ENCODE measurements at places on chromosomes 11 and 22.
A peak's percentile ranks its signal among the peaks of the same experiment; 100 is the strongest.

DNA sequence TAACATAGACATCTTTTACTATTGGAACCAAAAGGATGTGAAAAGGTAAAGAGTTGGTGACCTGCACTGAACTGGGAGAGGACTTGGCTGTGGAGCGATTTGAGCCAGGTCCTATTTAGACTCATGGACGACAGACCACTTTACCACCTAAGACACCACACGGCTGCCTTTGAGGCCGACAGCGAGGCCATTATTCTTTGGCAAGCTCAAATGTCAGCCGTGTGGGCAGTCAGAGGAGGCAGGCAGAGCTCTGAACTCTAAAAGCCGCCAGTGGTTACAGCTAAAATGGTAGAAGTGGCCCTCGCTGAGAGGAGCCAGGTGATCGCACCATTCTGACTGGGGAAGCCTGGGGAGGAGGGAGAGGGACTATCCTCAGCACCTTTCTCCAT, 50.5 kb downstream of the SCUBE1 start:
- DNase-seq, result no peak

- no peak for DNase-seq
These were observed 129.0 kb upstream of the TIMP3 start for GRCh38 chr22:32672542-32672941.

DNA sequence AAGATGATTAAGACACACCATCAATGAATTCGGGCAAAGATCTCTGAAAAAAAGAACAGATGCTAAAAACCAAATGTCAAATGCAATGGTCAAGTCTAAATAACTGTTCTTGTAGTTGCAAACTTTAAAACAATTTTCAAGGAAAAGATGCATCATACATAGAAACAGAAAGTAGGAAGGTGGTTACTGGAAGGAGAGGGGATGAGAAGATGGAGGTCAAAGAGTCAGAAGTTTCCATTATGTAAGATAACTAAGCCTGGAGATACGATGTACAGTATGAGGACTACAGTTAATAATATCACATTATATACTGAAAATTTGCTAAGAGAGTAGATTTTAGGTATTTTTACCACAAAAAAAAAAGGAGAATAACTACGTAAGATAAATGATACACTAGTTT, 27.1 kb downstream of the CWF19L2 start:
- no peak for DNase-seq

- DNase-seq, result no peak
These were observed 6.4 kb upstream of the BMAL1 start for GRCh38 chr11:13271060-13271693.

GRCh38 chr11:72562431-72562830, 111.8 kb downstream of the PDE2A start:
- DNase-seq, result no peak

DNA sequence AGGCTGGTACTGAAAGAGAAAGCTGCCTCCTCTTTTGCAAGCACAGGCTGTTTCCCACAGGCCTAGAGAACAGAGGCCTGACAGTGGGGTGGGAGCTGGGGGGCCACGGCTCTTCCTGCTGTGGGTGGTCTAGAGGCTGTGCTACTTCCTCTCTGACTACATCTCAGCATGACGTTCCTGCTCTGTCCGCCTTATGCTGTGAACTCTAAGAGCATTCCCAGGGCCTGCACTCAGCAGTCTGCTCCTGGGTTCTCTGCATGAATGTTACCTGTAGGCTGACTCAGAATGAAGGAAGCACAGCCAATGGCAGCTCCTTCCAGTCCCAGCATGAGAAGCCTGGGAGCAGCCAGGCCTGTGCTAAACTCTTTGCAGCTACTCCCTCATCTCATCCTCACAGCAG, 534.3 kb downstream of the NTM start:
- no peak for DNase-seq

DNA sequence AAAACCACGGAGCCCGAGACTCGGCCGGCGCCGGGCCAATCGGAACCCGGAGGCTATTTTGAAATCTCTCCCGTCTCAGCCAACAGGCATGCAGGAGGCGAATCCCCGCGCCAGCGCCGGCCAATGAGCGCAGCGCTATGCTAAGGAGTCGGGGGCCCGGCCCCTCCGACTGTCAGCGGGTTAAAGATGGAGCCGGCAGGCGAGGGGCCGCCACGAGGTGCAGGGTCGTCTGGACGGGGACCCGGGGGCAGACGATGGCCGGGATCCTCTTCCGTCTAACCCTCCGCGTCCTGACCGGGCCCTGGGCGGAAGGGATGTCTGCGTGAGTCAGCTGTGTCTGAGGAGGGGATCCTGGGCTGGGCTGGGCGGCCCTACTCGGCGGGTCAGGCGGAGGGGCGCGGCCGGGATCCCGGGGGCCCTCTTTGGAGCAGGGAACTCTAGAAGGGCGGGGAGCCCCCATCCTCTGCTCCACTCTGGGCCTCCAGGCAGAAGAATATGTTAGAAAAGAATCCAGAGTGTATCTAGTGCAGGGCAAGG, 10.0 kb downstream of the SDF2L1 start:
- peak; percentile 76 for DNase-seq

DNA sequence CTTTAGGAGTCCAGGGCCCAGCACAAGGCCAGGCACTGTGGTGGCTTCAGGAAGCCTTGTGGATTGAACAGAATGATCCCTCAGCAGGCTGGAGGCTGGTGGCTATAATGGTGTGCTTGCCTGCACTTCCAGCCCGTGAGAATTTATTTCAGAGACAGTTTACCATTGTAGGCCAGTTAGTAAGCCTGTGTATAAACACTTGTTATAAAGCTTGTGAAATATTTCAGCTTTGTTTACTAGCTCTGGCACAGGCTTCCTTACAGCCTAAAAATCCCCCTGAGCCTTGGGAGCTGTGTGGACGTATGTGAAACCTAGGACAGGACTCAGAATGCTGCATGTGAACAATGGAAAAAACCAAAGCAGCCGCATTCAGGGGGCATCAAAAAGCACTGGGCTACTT, 26.6 kb upstream of the ACER3 start:
- DNase-seq, result no peak

DNA sequence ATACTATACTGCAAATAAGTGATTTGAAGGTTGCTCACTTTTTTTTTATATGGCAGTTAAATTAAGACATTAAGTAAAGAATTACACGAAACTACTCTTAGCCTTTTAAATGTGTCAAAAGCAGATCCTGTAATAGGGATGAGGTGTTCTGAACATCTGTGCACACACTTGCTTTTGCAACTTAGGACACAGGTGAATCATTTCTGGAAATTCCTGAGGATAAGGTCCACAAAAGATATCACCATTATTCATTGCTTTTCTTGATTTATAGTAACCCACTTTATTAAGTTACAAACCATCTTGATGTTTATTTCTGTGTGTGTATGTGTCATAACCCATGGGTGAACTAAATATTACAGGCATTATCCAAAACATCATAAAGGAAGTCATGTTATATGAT, 55.9 kb downstream of the SLC5A12 start:
- DNase-seq, result no peak

DNA sequence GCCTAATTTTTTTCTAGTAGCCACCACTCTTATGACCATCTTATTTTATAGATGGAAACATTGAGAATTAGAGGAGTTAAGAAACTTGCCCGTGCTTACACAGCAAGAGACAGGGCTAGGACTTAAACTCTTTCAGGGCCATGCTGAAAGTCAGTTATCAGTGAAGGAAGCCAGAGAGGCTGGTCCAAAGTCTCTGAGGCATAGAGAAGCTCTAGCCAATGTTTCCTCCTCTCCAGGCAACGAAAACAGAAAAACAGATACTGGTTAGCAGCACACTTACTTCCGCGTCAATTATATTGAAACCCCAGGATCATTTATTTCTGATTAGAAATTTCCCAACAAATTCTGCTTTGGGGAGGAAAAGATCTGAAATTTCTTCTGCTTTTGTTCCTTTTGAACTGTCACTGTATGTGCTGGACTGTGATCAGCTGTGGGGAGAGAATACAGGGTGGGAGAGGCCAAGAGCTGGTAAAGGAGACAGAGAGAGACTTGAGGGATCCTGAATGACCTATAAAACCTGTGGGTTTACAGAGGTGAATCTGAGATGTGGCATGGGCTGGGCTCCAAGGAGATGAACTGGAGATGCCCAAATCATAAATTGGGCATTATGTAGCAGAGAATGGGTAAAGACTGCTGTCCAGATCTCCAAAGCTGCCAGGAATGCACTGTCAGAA, 37.5 kb upstream of the CAPRIN1 start:
- no peak for DNase-seq

DNA sequence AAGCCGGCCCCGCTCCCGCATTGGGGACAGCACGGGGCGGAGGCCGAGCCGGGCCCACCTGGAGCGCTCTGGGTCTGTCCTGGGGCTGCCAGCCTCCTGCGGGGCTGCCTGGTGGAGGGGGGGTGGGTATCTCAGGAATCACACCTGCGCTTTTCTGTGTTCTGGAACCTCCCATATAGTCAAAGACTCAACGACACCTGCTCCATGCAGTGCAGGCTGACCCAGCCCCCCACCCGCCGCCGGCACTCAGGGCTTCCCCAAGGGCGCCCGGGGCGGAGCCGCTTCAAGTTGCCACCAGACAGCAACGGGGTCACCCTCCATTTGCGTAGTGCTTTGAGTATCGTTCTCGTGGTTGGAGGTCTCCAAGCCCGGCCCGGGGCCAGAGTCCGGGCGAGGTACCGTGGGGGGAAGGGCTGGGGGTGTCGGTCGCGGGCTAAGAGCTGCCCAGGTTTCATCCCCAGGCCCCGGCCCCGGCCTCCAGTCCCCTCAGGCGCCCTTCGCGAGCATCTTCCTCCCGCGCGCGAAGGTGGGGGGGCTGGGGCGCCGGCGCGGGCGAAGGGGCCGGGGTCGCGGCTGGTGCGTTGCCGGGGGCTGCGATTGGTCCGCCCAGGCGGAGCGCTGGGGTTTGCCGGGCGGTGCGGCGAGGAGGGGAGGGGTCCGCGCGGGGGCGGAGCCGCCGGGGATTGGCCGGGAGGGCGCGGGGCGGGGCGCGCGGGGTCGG, 6.6 kb downstream of the TSPAN4 start:
- DNase-seq, result no peak
